ENCODE measurements at places on chromosomes 3 and 15.

GRCh38 chr3:21587894-21588293 lies 163.1 kb downstream of the ZNF385D start:
- no peak for DNase-seq

- no peak for DNase-seq
Observed at GRCh38 chr3:77500721-77501120, 460.8 kb downstream of the ROBO2 start.

DNA sequence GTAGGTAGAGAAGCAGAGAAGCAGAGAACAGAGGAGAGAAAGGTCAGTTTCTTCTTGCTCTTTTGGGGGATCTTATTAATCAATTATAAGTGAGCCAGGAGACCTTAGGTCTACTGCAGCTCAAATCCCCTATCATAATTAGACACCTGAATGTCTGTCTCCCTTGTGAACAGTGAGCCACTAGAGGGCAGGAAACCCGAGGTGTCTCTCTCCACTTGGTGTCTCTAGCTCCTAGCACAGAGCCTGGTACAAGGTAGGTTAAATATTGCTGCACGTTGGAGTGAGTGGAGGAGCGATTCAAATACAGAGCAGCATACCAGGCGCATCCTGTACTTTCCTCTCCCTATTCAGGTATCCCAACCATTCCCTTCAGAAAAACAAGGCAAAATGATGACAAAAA lies 2.0 kb upstream of the ST8SIA2 start:
- DNase-seq, result no peak

DNA sequence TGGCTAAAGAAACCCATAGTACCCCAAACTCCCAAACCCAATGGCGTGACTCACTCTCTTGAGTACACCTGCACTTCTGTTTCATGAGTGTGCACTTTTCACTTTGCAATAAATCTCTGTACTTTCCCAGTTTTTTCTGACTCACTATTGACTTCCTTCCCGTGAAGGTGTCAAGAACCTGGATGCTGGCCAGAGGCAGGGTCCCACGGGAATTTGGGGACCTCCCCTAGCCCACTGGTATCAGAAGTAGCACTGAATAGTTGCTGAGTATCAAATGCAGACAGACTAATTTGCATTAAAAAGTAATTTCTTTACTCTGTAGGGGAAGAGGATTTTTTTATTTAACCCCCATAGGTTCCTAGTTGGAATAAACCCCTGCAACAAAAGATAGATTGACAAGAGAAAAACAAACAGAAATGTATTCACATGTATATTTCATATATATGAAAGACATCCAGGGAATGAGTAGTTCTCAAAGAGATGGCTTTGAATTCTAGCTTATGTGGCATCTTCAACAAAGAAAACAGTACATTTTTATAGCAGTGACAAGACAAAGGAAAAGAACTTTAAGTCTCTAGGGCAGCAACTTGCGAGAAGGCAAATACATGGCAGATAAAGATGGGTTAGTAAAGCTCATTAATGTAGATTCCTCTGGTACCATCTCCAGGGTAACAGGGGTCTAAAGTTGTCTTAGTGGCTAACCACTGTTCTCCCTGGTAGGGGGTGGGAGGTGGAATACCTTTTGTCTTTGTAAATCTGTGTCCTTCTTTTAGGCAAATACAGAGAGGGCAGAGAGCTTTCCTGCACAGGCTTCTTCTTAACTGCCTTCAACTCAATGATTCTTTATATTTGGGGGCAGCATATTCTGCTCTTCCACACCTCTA lies 385.5 kb upstream of the PDZRN3 start:
- no peak for DNase-seq

GRCh38 chr3:52809149-52809548 lies 14.6 kb downstream of the ITIH3 start:
- no peak for DNase-seq

DNA sequence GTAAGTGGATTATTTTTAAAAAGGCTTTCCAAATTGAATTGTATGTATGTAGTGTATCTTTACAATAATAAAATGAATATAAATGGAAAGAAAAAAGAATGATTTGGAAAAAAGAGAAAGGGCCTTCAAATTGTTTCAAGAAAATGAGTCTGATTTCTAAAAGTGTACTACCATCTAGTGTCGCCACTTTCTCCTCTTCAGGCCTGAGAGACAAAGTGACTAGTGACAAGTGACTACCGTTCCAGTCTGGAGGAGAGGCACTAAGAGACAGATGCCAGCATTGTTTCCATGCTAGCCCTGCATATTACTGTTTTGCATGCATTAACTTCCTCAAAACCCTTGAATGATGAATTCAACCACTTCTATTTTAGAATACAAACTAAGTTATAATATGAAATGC lies 39.3 kb downstream of the P3H2 start:
- DNase-seq, result no peak

- no peak for DNase-seq
Observed at GRCh38 chr3:68915973-68916372, 16.4 kb downstream of the TAFA4 start.

DNA sequence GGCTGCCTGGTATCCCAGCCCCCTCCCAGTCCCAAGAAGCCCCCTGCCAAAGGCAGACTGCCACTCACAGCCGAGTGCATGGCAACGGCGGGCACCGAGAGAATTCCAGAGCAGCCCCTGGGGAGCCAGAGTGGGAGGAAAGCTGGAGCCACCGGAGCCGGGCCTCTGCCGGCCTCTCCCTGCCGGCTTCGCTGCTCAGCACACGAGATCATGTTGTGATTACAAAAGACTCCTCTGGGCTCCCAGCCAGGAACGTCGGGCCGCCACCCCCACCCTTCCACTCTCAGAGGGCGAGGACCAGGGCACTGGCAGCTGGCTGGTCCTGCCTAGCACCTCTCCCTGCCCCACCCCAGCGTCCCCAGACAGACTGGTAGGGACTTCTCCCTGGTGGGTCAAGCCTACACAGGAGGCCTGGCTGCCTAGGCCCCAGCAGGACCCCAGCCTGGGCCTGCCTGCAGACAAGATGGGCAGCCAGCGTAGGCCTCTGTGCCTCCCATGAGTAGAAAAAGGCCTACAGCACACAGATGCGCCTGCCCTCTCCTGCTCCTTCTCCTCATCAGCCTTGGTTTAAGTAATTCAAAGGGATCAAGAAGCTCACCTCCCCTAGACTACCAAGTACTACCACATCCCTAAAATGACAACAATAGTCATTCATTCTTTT lies at the start of gene CCDC9B:
CCDC9B (minus strand) TSS at position 200 of the 661 bp plus-strand sequence; CDS start at position 80, 120 bp downstream.
- DNase-seq, result peak; percentile 70

- DNase-seq, result peak; percentile 5
Observed at GRCh38 chr15:76840830-76841460, 64.2 kb downstream of the SCAPER start.

DNA sequence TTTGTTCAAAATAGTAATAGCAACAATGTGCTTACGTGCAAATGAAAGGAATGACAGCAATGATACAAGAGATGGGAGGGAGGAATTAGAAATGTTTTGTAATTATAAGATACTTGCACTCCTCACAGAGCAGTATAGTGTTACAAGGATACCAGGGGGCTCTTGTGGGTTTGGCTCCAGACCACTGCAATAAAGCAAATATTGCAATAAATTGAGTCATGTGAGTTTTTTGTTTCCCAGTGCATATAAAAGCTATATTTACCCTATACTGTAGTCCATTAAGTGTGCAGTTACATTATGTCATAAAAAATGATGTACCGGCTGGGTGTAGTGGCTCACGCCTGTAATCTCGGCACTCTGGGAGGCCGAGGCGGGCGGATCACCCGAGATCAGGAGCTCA lies 864.3 kb downstream of the NSUN3 start:
- DNase-seq, result no peak

GRCh38 chr3:189756582-189757078 lies 125.4 kb downstream of the TP63 start:
- DNase-seq, result no peak

DNA sequence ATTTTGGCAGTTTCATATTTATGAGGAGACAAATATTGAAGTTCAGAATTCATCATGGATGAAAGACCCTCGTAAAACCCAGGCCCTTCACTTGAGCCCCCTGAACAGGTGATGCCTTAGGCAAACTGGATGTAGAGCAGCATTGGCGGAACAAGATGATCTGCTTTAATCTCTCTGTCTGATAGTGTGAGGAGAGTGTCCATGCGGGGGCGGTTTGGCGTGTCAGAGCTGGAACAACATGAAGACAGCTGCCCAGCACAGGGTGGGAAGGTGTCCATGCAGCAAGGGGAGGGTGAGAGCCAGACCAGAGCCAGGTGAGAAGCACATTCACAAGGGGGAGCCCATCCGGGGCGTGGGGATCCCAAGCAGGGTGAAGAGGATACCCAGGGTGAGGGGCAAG lies 31.8 kb upstream of the ANP32A start:
- no peak for DNase-seq

DNA sequence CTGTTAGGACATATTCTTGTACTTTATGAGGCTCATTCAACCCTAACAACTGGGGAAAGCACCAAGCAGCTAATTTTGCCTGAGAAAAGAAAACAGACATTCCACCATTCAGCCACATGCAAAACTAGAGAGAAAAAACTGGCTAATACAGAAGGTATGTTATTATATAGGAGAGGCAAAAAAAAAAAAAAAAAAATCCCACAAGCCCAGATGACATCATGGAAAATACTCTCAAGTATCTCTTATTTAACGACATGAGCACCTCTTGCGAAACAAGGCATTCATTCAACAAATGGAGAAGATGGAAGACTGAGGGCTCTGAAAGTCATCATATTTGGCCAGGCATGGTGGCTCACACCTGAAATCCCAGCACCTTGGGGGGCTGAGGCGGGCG lies 61.5 kb downstream of the PRICKLE2 start:
- no peak for DNase-seq

GRCh38 chr3:143526011-143526545 lies 322.2 kb downstream of the SLC9A9 start:
- DNase-seq, result no peak

DNA sequence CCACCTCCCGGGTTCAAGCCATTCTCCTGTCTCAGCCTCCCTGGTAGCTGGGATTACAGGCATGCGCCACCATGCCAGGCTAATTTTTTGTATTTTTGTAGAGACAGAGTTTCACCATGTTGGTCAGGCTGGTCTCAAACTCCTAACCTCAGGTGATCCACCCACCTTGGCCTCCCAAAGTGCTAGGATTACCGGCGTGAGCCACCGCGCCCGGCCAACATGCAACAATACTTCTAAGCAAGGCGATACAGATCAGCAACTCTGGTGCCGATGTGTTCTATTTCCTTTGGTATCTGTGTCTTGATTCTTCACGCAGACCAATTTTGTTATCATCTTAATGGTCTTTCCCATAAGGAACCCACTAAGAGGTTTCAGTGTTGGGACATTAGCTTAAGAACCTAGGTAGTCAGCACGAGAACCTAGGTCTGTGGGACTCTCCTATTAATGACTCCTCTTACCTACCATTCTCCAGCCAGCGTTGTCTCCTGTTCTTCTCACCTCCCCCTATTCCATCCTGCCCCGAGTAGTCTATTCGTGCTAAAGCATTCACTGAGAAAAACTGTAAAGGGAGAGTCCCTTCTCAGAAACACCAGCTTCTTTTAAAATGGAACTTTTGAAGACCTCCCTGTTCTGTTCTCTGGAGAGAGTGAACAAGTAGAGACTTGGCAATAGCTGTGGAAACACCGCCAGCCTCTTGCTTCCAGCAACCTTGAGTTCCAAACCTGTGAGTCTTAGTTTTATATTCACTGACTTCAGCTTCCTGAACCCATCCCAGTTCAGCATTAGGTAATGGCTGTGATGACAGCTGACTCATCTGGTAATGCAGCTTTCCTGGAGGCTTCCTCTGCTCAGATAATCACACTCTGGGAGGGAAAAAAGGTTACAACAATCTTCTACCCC lies 61.2 kb downstream of the TSC22D2 start:
- no peak for DNase-seq

DNA sequence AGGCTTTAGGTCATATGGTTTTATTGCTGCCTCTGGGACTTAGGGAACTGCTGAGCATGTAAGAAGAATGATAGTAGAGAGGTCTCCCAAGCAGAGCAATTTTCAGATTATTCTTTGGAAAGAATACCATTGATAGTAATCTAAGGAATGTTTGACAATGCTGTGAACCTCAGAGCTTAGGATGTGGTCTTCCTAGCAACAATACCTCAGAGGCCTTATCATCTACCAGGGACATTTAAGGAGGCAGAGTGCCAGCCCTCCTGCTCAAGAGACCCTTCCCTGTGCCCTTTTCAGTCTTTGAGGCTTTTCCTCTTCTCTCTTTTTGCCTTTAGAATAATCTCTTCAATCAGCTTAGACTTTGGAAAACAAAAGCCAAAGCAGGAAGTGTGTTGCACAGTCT lies 272.1 kb downstream of the OXSM start:
- no peak for DNase-seq

GRCh38 chr3:181212271-181212670 lies 222.7 kb upstream of the DNAJC19 start:
- no peak for DNase-seq

DNA sequence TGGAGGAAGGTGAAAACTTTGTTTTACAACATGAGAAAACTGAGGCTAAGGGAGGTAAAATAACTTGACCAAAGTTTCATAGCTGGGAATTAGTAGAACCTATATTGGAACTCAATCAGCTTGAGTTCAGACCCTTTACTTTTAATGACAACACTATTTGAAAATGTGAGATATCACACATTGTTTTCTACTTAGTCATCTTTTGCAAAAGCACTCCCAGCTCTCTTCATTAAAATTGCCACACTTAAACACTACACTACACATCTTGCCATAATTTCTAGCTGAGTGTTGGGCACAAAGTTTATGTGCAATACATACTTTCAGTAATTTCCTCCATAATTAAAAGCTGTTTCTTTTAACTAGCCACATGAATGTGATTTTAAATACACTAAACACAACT lies 230.4 kb upstream of the DCBLD2 start:
- DNase-seq, result no peak

- DNase-seq, result no peak
Observed at GRCh38 chr15:90080818-90081393, 21.4 kb downstream of the IDH2 start.

DNA sequence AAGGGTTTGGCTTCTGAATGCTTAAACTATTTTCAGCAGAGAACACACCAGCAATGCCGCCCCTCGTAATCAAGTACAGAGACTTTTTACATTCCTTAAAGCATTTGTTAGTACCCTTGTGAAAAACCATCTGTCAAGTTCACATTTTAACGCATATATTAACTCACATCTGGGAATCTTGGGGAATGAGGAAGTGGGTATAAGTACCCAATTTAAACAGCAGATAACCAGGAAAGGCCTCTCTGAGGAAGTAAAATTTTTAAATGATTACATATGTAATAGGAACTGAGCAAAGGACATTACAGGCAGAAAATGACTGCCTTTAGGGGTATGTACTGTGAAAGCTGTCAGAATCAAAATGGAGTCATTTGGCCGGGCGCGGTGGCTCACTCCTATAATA lies 12.8 kb upstream of the CFAP44 start:
- no peak for DNase-seq

DNA sequence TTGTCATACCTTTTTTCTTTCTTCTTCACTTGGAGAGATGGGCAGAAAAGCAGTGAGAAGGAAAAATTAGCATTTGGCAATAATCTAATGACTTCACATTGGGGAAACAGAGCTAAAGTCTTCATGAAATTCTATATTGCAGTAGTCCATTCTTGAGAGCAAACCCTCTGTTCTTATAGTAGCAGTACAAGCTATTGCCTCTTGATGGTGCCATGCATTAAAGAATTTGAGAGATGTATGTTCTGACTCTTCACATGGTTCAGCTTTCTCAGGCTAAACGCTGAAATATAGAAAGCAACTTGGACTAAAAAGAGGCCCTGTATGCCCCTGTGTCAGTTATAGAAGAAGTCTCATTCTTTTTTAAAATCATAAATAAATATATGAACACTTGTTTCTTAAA lies 36.0 kb downstream of the PHLDB2 start:
- no peak for DNase-seq
